ENCODE measurements at places on chromosomes 13 and 19. TPM values are rescaled to one million over a fixed set of nuclear protein-coding genes. Genes with fewer than 3 reads are reported as not detected.

GRCh38 chr19:36528921-36529518 lies 949 bp upstream of the ZNF260 start:
- no peak for DNase-seq

Gene SIAH3
- total RNA-seq, result not detected

DNA sequence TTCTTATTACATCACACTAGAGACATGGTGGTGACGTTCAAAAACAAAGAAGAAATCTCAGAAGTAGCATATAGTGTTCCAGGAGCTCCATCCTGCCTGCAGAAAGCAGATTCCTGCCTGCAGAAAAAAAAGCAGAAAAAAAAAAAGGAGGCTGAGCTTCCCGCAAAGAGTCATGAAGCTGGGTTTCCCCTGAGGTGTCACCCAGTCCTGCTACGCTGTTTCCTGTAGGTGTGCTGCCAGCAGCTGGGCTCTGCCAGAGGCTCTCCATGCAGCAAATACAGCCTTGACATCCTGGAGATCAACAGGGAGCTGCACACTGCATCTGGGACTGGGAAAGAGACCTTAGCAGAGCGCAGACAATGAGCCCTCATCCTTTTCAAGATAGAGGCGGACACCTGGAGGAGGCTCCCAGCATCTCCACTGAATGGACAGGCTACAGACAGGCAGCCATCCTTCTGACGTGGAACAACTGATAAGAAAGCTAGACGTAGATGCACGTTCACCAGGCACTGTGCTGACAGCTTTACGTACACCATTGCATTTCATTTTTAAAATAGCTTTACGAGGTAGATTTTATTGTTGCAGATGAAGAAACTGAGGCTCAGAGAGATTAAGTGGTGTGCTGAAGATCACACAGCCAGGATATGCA lies 350.9 kb downstream of the FOXO1 start:
- DNase-seq, result no peak

GRCh38 chr19:39171479-39172465 lies 25.0 kb upstream of the NCCRP1 start:
- no peak for DNase-seq

DNA sequence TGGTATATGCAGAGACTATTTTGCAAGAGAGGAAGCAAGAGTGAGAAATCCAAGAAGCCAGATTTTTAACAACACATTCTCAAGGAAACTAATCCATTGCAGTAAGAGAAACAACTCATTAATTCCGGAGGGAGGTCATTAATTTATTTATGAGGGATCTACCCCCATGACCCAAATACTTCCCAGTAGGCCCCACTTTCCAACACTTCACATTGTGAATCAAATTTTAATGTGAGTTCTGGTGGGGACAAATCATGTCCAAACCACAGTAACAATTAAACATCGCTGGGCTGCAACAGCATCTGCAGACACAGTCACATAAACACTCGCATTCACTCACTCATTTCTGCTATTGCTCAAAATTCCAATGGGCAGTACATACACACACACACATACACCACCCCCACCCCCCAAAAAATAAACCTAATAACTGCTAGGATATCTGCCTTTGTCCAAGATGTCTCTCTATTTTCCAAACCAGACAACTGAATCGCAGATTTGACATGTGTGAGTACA lies 1483.7 kb downstream of the PCDH9 start:
- no peak for DNase-seq

- no peak for DNase-seq
Observed at GRCh38 chr13:101529422-101529821, 76.9 kb downstream of the ITGBL1 start.

DNA sequence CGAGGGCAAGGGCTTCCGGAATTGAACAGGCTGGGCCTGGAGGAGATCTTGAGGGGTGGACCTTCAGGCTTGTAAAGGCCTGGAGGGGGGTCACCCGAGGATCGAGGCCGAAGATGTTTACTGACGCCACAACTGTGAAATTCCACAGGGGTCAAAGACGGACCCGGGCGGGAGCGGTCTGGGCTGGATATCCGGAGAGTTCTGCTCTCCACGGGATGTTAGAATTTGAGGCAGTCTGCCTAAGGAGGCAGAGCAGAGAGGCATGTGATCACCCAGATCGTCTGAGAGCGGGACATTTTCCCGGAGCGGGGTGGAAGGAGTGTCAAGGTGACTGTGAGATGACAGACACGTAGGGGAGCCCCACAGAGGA lies 13.2 kb downstream of the KLHL26 start:
- DNase-seq, result peak; percentile 75
